ENCODE measurements at places on chromosomes 16 and 17. TPM values are rescaled to one million over a fixed set of nuclear protein-coding genes. Genes with fewer than 3 reads are reported as not detected.

The CFAP97D1 gene
- total RNA-seq = not detected

The DPH1 gene
- total RNA-seq = 40.2 TPM

The EFNB3 gene
- total RNA-seq = 1.5 TPM

The CDIP1 gene
- 13.9 TPM for total RNA-seq

The DCAKD gene
- total RNA-seq = 43.8 TPM

The NRN1L gene
- total RNA-seq = not detected

The JUP gene
- total RNA-seq = 241 TPM

The LGALS9B gene
- not detected for total RNA-seq

The KRTAP1-5 gene
- total RNA-seq = 14.2 TPM

The KRT40 gene
- total RNA-seq = 0.14 TPM

Data from placental pericyte (primary cell).